RWPE1 (cell line): ENCODE measurements at places on chromosomes 4 and X.
A peak's percentile ranks its signal among the peaks of the same experiment; 100 is the strongest.

- DNase-seq: no peak
Observed at GRCh38 chrX:64894454-64895038, 81.7 kb downstream of the ZC4H2 start.

DNA sequence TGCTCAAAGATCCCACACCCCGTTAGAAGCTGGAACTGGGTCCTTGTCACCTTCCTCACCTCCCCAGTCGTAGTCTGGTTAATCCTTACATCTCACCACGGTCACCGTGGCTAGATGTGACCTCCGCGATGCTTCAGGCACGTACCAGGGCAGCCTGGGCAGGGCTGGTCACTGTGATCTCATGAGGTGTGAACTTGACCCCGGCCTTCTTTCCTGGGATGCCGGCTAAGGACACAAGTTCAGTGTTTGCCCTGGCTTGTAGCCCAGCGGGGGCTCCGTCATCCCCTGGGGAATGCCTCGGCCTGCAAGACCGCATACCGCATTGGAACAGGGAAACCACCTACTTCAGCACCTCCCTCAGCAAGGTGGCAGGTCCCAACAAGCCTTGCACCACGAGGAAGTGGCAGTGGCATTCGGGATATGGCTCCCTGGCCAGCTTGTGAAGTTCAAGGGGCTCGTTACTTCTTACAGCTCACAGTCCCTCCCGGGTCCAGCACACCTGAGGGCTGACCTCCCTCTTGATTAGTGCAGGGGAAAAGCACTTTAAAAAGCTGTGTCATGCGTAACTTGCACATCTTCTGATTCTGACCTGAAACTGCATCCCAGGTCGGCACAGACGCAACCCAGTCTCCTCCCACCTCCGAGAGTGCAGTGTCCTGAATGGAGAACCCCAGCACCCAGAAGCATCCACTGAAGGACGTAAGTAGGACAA lies 25.9 kb downstream of the NOP14 start:
- DNase-seq: peak; percentile 91

DNA sequence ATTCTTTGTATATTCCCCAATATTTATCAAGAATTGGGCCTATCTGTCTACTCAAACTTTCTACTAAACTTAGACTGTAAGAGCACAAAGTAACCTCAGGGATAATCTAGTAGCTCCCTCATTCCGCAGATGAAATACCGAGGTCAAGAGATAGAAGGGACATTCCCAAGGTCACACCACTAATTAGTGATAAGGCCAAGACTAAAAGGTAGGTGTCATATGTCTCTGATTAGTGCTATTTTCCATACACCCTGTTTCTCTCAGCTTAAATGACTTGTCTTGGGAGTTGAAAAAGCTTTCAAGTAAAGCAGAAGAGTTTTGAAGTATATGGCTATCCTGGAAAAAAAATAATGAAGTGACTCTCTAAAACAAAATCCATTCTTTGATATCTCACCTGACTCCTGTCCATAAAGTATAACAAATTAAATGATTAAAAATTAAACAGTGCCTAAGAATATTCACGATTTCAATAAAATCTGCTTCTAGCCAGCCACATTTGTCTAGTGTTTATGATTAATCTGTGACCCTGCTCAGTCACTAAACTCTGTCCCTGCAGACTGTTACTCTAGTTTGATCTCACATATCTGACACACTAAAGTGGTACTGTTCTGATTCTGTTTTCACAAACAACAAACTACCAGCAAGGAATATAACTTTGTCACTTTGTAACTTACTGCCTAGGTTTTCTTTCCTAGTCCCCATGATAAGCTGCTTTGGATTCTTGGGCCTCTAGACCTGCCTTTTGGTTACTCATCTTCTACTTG lies 10.3 kb downstream of the GPR174 start:
- DNase-seq: no peak

- no peak for DNase-seq
Observed at GRCh38 chrX:86507331-86507730, 359.1 kb downstream of the DACH2 start.

DNA sequence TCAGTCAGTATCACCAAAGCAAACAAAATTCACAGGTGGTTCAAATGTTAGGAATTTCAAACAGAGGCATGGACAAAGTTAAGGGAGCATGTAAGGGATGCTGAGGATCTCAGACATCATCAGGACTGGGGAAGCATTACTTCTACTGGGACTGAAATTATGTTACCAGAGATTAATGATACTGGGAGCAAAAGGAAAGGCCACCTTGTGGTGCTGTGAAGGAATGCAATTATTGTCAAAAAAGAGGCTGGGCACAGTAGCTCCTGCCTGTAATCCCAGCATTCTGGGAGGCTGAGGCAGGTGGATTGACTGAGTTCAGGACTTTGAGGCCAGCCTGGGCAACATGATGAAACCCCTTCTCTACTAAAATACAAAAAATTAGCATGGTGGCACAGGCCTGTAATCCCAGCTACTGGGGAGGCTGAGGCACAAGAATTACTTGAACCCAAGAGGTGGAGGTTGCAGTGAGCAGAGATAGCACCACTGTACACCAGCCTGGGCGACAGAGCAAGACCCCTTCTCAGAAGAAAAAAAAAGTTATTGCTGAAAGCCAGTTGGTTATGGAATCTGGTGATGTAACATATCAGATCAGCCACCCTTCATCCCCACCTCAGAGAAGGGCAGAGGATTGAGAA lies 954.3 kb downstream of the PCDH7 start:
- DNase-seq: peak; percentile 16

- no peak for DNase-seq
Observed at GRCh38 chr4:152278505-152279233, 257.2 kb downstream of the FBXW7 start.

GRCh38 chrX:18951032-18951431 lies 32.9 kb downstream of the PHKA2 start:
- no peak for DNase-seq

- DNase-seq: no peak
Observed at GRCh38 chr4:113006632-113007031, 42.8 kb upstream of the ANK2 start.

- DNase-seq: no peak
Observed at GRCh38 chr4:86048426-86048825, 311.4 kb downstream of the MAPK10 start.

- no peak for DNase-seq
Observed at GRCh38 chrX:47941423-47941822, 62.4 kb downstream of the ZNF182 start.

- no peak for DNase-seq
Observed at GRCh38 chrX:97787311-97787710, 903.6 kb downstream of the RPA4 start.

- DNase-seq: no peak
Observed at GRCh38 chr4:174061026-174061425, 222.4 kb downstream of the FBXO8 start.

DNA sequence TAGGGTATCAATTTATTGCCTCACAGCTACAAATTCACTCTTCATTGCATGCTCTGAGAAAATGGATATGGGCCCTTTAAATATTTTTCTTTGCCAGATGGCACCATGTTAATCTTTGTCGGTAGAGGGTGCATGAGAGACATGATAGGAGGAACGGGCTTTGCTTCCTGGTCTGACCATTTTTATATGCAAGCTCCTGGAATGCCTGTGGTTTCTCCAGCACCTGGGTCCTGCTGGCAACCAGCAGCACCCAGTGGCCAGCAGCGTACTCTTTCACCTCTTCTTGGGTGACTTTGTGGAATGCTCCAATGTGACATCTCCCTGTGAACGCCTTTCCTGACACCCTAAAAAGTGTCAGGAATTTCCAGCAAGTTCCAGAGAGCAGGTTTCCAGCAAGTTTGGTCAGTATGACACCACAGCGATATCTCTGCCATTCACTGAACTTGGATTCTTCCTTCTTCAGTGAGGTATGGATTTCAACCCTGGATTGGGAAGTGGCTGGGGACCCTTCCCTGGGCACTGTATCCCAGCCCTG lies 140.3 kb upstream of the PGRMC2 start:
- DNase-seq: peak; percentile 82

- DNase-seq: peak; percentile 59
Observed at GRCh38 chr4:165326831-165327210, 648 bp upstream of the MSMO1 start.

GRCh38 chr4:71237641-71238040 lies 101.2 kb upstream of the SLC4A4 start:
- no peak for DNase-seq

GRCh38 chr4:7434141-7434765 lies 477 bp downstream of the PSAPL1 start:
- DNase-seq: no peak

DNA sequence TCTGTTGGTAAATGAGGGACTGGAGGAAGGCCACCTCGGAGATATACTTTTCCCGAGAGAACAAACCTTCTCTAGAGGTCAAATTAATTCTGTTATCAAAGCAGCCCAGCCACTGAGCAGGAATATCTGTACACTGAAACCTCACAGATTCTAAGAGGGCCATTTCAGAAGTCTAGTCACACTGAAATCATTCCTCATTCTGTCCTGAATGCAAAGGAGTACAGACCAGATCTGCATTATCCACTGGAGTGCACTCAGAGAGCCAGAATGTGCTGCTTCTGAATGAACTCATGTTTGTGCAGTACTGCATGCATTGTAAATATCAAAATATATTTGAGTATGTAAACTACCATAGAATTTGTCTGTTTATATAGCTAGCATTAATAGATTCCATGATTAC lies 278.3 kb upstream of the FSTL5 start:
- no peak for DNase-seq

GRCh38 chr4:148834804-148835631 lies 392.8 kb upstream of the NR3C2 start:
- no peak for DNase-seq

- DNase-seq: peak; percentile 71
Observed at GRCh38 chr4:94410678-94411206, 41.0 kb upstream of the PDLIM5 start.

GRCh38 chr4:170657761-170658160 lies 568.0 kb upstream of the AADAT start:
- DNase-seq: no peak

GRCh38 chrX:129945131-129945530 lies 37.3 kb upstream of the BCORL1 start:
- no peak for DNase-seq

GRCh38 chr4:171880136-171880535 lies 66.9 kb downstream of the GALNTL6 start:
- DNase-seq: peak; percentile 28

GRCh38 chr4:26088433-26088928 lies 174.5 kb downstream of the SMIM20 start:
- peak; percentile 57 for DNase-seq

GRCh38 chr4:23297327-23297726 lies 592.5 kb downstream of the PPARGC1A start:
- no peak for DNase-seq

DNA sequence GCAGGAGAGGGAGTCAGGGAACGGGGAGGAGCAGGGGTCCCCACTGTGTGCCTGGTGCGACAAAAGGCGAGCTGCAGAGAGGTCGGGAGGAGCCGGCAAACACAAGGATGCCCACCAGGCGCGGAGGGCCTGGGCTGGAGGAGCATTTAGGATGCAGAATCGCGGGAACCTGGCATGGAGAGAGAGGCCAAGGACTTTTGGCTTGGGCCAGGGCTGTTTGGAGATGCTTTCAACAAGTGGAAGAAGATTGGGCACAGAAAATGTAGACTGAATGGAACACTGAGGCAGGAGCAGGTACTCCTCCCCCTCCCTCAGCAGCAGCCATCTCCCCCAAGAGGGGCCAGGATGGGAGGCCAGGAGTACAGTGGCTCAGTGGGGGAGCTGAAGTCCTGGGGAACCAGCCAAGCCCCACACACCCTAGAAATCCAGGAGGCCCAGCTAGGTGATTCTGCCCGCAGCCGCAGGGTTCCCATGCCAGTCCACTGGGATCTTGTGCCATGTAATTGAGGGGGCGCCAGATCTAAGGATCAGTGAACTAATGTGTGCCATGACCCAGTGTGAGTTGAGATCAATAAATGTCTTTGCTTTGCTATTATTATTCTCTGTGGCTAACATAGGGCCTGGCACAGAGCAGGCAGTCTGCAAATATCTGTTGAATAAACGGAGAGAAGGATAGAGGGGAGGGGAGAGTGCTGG lies 1.1 kb upstream of the ABLIM2 start:
- no peak for DNase-seq

- DNase-seq: no peak
Observed at GRCh38 chrX:8679550-8679949, 52.4 kb downstream of the ANOS1 start.

- DNase-seq: no peak
Observed at GRCh38 chr4:7182616-7183015, 9.7 kb upstream of the SORCS2 start.

- no peak for DNase-seq
Observed at GRCh38 chrX:781224-782204, 150.9 kb downstream of the SHOX start.

GRCh38 chr4:2626231-2626630 lies 89.8 kb downstream of the FAM193A start:
- no peak for DNase-seq

GRCh38 chr4:164730705-164731393 lies 23.1 kb upstream of the SMIM31 start:
- DNase-seq: no peak

- DNase-seq: peak; percentile 28
Observed at GRCh38 chrX:129996120-129996519, 13.7 kb downstream of the BCORL1 start.

GRCh38 chr4:60729194-60729593 lies 470.9 kb upstream of the ADGRL3 start:
- peak; percentile 54 for DNase-seq

GRCh38 chrX:43644124-43644701 lies 11.9 kb upstream of the MAOA start:
- DNase-seq: peak; percentile 38

- no peak for DNase-seq
Observed at GRCh38 chr4:186885289-186885688, 161.6 kb upstream of the FAT1 start.

DNA sequence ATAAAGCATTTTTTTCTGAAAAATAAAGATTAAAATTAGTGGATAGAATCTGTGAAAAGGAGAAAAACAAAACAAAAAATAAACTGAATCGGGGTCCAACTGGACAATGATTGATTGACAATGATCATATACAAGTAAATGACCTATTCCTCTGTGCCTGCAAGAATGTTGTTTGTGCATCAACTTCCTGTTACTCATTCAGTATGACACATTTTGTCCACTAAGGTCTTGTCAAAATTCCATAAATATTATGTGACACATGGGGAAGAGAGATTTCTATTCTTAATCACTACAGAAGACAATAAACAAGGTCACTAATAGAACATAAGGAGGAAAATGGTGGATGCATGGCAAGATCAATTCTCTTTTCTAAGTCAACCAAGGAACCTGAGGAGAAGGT lies 54.9 kb downstream of the F8 start:
- DNase-seq: peak; percentile 16

DNA sequence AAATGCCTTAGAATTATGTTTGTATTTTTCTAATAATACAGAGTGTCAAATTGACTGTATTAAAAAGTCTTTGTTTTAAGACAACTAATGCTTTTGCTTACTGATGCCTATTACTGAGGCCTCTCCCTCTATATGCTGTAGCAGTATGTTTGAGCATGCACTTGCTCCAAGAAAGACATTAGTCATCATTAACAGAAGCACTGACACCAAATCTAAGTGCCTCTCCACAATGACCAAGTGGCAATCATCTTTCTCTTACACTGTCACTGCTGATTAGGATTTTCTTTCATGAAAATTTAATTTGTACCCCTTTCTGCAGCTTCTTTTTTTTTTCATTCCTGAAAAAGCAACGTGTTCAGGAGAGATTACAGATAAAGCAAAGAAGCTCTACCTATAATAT lies 11.1 kb upstream of the MAB21L2 start:
- DNase-seq: no peak
